H54 (cell line): ENCODE measurements at places on chromosomes 7 and 10.
A peak's percentile ranks its signal among the peaks of the same experiment; 100 is the strongest.

- DNase-seq, result no peak
Observed at GRCh38 chr7:44176486-44176885, 12.8 kb downstream of the GCK start.

DNA sequence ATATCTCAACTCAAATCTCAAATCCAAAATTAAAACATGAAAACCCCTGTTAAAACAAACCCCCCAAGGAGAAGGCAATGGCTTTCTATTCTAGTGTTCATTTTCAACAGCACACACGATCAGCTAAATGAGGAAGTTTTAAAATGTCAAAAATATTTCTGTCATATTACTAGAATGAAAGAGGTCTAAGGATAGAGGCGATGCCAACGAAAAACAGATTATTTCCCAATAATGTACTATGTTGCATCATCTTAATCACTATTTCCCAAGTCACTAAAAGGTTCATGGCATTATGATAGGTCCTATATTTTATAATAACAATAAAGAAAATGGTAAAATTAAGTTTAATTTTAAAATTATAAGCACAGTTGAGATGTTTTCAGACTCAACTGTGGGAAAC is 10.1 kb downstream of the CNOT4 start:
- no peak for DNase-seq

DNA sequence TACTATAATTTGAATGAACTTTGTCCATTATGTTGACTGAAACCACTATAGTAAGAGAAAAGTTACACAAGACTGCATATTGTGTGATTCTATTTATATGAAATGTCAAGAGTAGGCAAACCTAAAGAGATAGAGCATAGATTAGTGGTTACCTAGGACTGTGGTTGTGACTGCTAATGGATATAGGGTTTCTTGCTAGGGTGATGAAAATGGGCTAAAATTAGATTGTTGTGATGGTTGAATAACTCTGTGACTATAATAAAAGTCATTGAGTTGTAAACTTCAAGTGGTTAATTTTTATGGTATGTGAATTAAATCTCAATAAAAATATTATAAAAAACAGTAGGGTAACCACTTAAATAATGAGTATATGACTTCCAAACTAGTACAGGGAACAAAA is 142.9 kb upstream of the AHR start:
- no peak for DNase-seq

DNA sequence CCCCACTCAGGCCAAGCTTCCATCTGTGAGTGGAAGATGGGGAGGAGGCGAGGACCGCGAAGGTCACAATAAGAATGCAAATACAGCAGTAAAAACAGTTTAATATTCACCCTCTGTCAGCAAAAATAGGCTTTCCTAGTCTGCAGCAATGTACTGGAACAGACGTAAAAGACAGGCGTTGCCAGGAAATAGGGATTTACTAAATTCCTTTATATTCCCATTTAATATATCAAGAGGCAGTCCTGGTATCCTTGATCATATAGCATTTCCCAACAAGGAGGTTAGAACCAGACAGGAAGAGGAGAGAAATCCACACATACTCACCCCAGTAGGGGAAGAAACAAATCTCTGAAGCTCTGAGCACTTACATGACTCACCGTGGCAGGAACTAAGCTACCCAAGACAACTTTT is 1054.9 kb upstream of the C7orf33 start:
- DNase-seq, result peak; percentile 16

DNA sequence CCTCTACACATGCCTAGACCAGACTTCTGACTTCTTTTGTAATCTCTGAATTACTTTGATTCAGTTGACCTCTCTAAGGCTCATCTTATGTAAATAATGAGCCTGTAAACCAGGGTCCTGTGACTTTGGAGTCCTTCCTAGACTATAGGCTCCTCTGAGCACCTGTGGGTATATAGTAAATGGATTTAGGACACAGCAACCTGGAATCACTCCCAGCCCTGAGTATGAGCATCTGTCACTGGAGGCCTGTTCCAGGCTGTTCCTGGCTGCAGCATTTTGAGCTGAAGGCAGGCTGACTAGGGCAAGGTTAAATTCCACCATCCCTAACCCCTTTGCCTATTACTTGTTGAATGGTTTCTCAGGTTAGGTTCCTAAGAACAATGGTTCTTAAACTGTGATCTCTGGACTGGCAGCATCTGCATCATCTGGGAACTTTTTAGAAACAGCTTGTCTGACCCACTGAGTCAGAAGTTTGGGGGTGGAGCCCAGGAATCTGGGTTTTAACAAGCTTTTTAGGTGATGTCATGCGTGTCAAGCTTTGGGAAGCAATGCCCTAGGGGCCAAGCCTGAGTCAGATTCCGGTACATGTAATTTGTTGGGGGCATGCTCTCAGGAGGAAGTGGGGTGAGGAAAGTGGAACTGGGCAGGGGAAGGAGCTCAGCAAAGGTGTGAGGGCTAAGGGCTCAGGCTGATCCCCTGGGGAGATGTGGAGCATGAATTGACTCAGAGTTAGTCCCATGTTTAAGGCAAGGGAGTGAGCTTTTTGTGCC is 28.2 kb downstream of the MINDY4 start:
- DNase-seq, result peak; percentile 91

DNA sequence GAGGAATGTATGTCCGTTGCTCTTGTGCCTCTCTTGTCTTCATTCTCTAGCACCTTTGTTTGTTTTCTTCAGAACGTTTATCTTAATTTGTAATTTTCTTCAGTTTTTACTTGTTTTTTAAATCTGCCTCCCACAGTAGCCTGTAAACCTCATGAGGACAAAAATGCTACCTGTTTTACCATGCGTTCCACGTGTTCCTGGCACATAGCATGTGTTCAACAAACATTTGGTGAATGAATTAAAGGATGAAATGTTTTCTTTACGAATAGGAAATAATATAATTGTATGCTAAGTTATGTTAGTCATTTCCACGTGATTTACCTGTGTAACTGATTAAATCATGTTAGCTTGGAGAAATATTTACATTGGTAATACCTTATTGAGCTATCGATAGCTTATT is 2.2 kb downstream of the RBM33 start:
- no peak for DNase-seq
